ENCODE measurements at places on chromosomes 7 and 10.

GRCh38 chr10:95391581-95392216, 100.9 kb upstream of the PDLIM1 start:
- no peak for DNase-seq

GRCh38 chr10:126458466-126458865, 70.2 kb upstream of the ADAM12 start:
- peak; percentile 17 for DNase-seq

GRCh38 chr7:29561271-29561670, 2.4 kb upstream of the PRR15 start:
- no peak for DNase-seq

DNA sequence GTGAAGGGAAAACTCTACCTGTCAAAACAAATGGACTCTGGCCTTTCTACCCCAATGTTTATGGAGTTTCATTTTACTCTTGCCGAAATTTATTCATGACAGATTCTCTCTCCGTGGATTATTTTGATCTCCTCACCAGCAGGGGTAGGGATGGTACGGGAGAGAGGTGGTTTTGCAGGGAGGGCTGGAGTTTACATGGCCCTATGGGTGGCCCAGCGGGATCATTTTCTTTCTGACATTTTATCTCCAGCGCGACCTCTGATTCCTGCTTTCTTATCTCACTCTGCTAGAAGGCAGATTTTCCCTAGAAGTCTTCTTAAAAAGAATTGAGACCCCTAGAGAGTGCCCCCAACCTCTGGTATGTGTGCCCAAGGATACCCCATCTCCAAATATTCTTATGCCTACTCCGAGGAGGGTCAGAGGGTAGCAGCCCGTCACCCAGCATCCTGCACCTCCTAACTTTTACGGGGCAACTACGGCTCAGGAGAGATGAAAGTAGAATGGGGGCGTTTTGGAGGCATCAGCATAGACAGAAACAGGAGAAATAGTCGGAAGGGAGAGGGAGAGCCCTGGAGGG, 10.1 kb upstream of the GATA3 start:
- DNase-seq, result no peak

- DNase-seq, result no peak
Measured at GRCh38 chr7:69440976-69441375, 157.3 kb upstream of the AUTS2 start.

DNA sequence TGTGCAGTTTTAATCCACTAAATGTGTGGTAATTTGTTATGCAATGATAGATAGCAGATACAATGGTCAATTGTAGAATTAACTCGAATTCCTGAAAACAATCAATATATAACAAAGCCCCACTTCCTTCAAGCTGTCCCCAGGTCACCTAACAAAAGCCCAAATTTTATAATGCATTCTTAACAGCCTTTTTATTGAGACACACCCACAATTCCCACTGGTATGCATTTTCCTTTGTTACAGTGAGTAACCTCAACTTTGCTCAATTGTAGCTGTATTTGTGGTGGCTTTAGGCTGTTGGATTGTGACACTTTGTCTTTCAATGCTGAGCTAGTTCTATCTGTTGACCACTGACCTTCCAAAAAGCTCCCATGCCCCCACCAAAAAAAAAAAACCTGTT, 279.8 kb upstream of the CACNA2D1 start:
- no peak for DNase-seq

DNA sequence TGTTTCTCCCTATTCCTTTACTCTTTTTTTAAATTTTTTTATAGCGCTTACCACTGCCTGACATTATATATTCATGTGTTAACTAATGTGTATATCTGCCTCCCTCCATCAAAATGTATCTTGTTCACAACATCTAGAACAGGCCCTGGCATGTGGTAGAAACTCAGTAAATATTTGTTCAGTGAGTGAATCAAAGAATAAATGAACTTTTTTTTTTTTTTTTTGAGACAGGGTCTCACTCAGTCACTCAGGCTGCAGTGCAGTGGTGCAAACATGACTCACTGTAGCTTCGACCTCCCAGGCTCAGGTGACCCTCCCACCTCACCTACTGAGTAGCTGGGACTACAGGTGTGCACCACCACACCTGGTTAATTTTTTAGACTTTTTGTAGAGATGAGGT, 7.5 kb upstream of the CALD1 start:
- DNase-seq, result no peak

GRCh38 chr7:149794661-149795060, 21.3 kb upstream of the ZNF467 start:
- no peak for DNase-seq

GRCh38 chr10:77889277-77889903, 37.2 kb downstream of the DLG5 start:
- no peak for DNase-seq

- no peak for DNase-seq
Measured at GRCh38 chr7:139731802-139732470, 45.9 kb downstream of the HIPK2 start.

DNA sequence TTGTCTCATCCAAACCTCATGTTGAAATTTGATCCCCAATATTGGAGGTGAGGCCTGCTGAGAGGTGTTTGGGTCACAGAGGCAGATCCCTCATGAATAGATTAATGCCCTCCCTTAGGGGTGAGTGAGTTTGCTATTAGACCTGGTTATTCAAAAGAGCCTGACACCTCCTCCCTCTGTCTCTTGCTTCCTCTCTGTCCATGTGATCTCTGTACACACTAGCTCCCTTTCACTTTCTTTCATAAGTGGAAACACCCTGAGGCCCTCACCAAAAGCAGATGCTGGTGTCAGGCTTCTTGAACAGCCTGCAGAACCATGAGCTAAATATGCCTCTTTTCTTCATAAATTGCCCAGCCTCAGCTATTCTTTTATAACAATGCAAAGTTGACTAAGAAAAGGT, 447.1 kb downstream of the MDFIC start:
- no peak for DNase-seq

DNA sequence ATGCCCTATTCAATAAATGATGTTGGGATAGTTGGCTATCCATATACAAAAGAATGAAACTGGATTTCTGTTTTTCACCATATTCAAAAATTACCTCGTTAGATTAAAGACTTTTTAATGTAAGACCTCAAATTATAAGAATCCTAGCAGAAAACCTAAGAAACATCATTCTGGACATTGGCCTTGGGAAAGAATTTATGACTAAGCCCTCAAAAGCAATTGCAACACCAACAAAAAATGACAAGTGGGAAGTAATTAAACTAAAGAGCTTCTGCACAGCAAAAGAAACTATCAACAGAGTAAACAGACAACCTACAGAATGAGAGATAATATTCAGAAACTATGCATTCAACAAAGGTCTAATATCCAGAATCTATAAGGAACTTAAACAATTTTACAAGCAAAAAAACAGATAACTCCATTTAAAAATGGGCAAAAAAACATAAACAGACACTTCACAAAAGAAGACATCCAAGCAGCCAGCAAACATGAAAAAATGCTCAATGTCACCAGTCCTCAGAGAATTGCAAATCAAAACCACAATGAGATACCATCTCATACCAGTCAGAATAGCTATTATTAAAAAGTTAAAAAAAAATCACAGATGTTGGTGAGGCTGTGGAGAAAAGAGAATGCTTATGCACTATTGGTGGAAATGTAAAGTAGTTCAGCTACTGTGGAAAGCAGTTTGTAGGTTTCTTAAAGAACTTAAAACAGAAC, 309.8 kb downstream of the AHR start:
- DNase-seq, result no peak

DNA sequence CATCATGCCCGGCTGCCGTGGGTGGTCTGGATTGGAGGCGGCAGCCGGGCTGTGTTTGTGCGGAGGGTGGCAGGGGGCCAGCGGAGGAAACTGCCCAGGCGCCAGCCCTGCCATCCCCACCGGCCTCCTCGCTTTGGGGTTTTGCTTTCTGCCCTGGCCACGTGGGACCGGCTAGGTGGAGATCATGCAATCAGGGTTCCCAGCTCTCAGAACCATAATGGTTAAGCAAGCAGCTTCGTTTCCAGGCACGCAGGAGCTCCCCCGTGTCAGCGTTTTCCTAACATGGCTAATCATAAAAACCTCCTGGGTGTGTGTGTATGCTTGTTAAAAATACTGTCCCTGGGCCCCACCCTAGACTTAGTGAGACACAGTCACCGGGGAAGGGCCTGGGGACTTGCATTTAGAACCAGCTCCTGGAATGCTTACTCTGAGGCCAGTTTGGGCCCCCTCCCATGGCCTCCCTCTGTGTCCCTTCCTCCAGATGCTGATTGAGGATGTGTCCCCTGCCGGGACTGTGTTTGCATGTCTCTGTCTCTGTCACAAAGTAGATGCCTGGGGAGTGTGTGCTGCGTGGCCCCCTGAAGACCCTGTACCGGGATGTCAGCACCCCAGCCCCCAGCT, 119.3 kb downstream of the CUX1 start:
- peak; percentile 80 for DNase-seq

DNA sequence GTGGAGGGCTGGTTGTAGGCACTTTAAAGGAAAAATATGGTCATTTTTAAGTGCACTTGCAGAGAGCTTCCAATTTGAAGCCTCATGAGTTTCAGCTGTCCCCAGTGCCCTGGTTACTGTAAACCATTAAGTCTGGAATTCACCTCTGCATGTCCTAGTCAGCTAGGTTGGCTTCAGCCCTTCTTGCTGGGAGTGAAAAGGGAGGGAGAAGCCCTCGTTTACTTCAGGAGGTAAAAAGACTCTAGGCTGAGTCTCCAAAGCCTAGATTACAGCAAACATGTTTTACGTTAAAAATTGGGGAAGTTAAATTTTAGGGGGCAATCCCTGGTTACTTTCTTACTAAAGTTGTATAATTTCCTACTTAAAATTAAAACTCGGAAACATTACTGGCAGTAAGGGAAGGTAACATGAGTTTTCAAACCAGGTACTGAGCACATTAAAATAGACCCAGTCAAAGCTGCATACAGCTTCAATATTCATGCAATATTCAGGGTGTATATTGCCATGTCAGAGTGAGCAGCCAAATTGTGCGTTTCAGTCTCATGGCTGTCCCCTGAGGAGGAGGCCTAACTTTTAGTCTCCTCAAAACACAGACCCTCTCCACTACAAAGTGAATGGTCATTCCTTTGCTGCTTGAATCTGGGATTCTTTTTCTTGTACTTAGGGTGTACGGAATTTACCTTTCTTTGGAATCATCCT, 156.7 kb downstream of the PRKG1 start:
- no peak for DNase-seq

GRCh38 chr7:14252458-14252857, 263.0 kb upstream of the ETV1 start:
- no peak for DNase-seq

DNA sequence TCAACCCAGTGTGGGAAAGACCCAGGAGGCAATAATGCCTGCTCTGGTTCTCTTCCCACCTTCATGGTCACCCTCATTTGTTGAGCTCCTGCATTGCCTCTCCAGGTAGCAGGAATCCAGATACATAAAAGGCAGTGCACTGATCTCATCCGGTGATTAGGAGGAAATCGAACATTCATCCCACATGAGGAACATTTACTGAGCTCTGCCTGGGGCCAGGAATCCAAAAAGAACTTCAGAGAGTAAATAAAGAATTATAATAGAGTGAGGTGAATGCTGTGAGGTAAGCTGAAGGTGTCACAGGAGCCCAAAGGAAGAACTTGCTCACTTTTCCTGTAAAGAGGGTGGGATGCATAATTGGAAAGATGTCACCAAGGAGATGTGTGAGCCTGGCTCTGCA, 121.2 kb downstream of the RALA start:
- no peak for DNase-seq

DNA sequence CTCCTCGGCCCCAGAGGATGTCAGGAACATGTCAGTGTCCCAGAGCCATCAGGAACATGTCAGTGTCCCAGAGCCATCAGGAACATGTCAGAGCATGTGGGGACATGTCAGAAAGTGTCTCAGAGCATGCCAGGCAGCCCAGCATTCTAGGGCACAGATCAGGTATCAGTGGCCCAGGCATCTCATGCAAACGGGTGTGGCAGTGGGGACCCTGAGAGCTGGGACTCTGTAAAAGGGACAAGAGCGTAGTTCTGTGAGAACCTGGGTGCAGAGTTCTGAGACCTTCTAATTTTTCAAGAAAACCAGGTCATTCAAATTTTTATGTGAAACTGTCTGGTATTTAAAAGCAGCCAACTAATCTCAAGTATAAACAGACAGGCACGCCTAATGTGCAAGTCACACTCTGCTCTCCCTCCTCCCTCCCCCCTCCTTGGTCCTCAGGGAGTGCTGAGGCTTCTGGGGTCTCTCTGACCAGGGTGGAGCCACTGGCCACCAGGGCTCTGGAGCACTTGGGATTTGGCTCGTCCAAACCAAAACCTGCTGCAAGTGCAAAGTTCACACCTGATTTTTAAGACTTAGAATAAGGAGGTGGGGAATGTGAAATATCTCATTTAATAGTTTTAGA, 64.6 kb downstream of the ALOX5 start:
- DNase-seq, result no peak

- peak; percentile 38 for DNase-seq
Measured at GRCh38 chr10:69634759-69635425, 4.8 kb downstream of the FAM241B start.

DNA sequence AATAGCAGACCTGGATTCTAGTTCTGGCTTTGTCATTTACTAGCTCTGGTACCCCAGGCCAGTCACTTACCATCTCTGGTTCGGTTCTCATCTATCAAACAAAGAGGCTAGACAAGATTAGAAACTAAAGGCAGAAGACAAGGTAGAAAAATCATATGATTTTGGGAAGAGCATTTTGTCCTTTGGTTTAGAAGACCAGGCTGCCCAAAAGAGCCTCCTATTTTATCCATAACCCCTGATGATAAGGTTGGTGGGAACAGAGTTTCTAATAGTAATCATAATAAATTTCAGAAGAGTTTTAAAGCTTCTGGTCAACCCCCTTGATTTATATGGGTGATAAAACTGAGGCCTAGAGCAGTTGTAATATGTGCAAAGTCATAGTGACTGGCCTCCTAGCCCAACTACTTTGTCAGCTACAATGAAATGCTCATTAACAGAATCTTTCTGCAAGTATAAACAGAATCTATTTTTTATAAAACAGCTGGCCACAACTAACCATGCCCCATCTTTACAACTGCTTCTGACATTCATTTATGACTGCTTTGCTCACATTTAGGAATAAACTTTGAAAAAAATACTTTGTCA, 23.4 kb downstream of the COX15 start:
- no peak for DNase-seq

GRCh38 chr7:21140622-21141021, 287.3 kb upstream of the SP4 start:
- no peak for DNase-seq

- no peak for DNase-seq
Measured at GRCh38 chr10:55491712-55492111, 690.7 kb upstream of the PCDH15 start.

- no peak for DNase-seq
Measured at GRCh38 chr10:72085864-72086465, 2.4 kb downstream of the SPOCK2 start.

- no peak for DNase-seq
Measured at GRCh38 chr10:78596556-78596955, 472.2 kb upstream of the ZMIZ1 start.

GRCh38 chr10:32795598-32796183, 162.3 kb downstream of the ITGB1 start:
- no peak for DNase-seq

Measured in H1 (cell line).